ENCODE measurements at places on chromosomes 3 and 15. TPM values are rescaled to one million over a fixed set of nuclear protein-coding genes. Genes with fewer than 3 reads are reported as not detected.

Gene PARP9
- total RNA-seq = 50.8 TPM

Gene SKOR1
- total RNA-seq = 0.64 TPM

Gene KCNMB3
- total RNA-seq = 6.9 TPM

Gene PRR23C
- total RNA-seq = not detected

Gene EPHA3
- not detected for total RNA-seq

Gene GRAMD1C
- total RNA-seq = 12.2 TPM

Gene QARS1
- total RNA-seq = 321 TPM

Gene CPEB1
- total RNA-seq = not detected

Gene AADAC
- not detected for total RNA-seq

Gene TIMP4
- not detected for total RNA-seq

Gene FANCI
- 13.8 TPM for total RNA-seq

Gene SPTBN5
- 1.1 TPM for total RNA-seq

- DNase-seq = no peak
Observed at GRCh38 chr15:79311901-79312553, 1.1 kb downstream of the TMED3 start.

DNA sequence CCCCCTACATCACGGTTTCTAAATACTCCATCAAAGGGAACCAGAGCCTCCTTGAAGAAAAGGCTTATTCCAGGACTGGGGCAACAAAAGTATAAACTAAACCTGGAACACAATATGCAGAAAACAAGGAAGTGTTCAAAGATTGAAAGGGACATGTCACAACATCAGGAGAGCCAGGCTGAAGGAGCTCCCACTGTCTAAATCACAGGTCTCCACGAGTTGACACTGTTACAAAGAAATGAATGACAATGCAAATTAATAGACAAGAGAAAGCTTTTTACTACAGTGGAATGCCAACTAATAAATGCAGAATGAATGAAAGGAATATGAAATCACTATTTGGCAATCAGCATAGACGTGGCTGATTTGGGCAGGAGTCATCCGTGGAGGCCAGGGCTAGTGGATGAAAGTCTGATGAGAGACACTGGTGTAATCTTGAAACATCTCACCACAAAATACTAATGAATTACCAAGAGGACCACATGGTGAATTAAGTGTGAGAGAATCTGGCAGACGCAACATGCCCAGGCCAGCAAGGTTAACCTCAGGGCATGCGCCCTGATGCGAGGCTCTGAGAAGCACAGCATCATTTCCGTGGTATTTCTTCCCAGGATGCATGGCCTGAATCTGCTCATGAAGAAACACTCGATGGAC lies 123.8 kb upstream of the TJP1 start:
- no peak for DNase-seq

DNA sequence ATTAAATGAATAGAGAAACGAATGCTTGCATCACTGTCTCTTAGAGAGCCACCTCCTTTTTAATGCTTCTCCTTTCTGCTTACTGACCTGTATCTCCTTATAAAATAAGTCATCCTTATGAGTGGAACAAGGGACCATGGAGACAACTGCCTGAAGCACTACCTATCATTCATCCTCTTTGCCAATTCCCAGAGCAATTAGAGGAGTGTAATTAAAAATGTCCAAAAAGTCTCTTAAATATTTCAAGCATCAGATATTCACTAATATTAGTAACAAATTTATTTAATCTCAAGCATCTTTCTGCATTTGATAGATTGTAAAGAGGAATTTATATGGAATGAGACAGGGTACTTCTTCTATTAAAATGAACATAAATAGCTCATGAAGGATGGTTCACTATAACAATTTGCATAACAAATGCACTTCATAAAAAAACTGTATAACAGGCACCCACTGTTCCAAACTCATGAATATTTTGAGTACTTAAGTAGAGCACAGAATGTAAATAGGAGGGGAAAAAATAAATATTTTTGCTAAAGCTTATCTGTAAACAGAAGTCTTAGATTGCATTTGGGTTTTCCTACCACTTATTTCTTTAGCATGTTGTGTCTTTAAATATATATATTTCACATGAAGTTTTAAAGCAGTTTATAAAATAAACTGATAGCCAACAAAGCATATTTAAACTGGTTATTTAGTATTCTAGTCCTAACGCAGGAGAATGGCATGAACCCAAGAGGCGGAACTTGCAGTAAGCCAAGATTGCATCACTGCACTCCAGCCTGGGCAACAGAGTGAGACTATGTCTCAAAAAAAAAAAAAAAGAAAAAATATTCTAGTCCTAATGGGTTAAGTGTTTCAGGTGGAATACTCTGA lies 269.3 kb downstream of the TBL1XR1 start:
- DNase-seq = no peak

DNA sequence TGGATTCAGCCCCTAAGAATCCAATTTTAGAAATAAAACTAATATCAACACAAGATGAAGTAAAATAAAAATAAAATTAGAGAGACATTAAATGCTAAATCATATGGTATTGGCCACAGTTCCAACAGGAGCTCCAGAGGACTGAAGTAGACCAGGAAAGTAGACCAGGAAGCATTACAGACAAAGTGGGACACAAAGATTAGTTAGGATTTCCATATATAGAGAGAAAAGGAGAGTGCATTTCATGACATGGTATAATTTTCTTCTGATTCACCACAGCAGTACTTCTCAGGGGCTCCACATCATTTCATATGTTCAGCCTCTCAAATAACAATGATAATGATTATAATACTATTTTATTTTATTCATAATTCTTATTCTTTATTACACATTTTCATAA lies 18.3 kb downstream of the FGF7 start:
- no peak for DNase-seq

GRCh38 chr15:80825361-80826030 lies 46.3 kb downstream of the CEMIP start:
- no peak for DNase-seq

- DNase-seq = no peak
Observed at GRCh38 chr15:80816936-80817335, 37.8 kb downstream of the CEMIP start.

DNA sequence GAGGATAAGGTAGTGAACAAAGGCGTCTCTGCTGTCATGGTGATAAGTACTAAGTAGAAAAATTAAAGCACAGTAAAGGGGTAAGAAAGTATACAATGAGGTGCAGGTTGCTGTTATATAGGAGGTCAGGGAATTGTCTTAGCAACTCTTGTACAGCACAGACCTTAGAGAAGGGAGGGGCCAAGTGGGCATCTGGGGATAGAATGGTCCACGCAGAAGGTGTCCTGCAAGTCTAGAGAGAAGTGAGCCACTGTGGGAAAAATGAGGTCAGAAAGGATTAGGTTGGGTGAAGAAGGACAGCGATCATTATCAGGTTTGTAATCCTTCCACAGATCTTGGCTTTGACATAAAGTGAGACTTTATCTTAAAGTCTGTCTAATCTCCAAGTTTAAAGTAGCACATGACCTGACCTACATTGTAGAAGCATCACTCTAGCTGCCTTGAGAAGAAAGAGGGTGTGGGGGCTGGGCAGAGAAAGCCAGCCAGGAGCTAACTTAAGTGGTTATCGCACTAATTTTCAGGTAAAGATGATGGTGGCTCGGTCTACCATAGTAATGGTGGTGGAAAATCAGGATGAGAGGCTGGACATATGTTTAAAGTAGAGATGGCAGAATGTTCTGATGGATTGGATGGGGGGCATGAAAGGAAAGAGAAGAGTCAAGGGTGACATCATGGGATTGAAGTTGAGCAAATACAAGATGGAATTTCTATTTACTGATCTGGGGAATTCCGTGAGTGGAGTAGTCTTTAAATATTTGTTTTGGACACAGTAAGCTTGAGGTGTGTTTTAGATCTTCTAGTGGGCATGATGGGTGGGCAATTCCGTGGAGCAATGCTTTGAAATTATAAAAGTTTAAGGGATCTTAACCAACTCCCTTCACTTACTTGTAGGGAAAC lies 919.2 kb downstream of the ROBO1 start:
- DNase-seq = no peak

GRCh38 chr3:108073764-108074431 lies 16.9 kb downstream of the CD47 start:
- DNase-seq = no peak

DNA sequence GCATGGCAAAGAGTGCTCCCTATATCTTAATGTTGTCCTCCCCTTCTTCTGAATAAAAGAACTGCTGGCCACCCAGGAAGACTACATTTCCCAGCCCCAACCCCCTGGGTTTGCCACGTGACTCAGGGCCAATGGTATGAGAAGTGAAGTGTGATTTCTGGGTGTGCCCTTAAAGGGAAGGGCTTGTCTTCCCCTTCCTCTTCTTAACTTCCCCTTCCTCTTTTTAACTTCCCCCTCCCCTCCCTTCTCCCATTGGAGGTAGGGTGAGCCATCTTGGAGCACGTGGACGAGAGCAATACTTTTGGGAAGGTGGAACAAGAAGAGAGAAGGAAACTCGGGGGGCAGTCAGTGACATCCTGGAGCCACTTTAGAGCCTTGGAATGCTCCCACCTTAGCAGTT lies 6.8 kb upstream of the KBTBD12 start:
- DNase-seq = no peak

Measured in activated B cell treated with CpG ODN at 0.5 μM for 24 hours (primary cell).